ENCODE measurements at places on chromosomes 7 and 10.
A peak's percentile ranks its signal among the peaks of the same experiment; 100 is the strongest.

DNA sequence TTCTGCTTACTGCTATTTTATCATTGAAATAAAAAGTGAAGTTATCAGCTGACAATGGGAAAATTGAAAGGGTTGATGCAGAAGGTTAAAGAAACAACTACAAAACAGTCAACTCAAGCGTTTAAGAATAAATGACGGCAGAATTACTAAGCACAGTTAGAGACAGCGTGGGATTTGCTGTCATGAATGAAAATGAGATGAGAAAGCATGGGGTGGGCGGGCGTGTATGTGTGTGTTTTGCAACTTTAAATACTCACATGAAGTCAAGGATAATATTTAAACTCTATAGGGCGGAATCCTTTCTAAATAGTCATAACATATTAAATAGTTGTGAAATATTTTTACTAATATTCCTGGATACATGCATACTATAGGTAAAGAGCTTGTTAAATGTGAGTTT, 450.8 kb downstream of the ETV1 start:
- no peak for DNase-seq

DNA sequence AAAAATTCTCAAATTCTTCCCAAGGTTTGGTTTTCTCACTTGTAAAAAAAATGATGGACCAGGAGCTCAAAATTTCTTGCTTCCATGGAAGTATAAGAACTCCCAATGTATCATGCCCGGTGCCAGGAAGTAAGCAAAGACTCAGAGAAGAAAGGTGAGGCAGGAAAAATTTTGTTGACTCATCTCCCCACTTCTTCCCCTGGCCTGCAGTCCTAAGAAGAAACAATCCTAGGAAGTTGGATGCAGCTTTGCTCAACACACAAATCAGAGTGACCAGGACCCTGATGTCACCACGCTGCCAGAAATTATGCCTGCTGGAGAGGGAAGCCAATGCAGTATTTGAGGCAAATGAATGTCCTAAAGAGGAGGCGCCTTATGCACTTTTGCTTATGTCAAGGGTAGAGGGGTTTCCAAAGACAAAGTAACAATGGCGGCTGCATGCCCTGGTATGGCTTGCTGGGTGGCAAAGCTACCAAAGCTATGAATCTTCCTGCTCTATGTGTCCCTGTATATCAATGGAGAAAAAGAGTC, 163.6 kb downstream of the NEURL1 start:
- DNase-seq: no peak

GRCh38 chr7:38630720-38631673, at the start of gene AMPH:
TSS of gene AMPH (minus strand) at chr7:38631373. CDS start at chr7:38631351, 22 bp downstream.
- peak; percentile 34 for DNase-seq

GRCh38 chr7:120023494-120024167, 249.3 kb upstream of the KCND2 start:
- DNase-seq: no peak

DNA sequence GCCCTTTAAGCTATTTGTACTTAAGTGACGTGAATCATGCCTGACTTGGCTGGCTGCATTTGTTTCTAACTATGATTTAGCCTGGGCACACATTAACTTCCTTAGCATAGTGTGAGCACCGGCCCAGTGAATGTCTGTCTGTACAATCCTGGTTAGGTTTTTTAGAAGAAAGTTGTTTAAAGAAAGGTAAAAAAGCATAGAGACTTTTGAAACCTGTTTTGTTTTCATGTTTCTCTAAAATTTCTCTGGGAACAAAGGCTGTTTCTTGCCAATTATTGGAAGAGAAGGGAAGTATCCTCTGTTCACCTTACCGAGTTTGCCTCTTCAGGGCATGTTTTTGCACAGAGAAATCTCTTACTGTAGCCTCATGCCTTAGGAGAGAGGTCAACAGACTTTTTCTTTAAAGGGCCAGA, 42.9 kb upstream of the MET start:
- DNase-seq: no peak

- no peak for DNase-seq
Measured at GRCh38 chr7:128939861-128940410, 2.2 kb downstream of the IRF5 start.
